ENCODE measurements at places on chromosomes 2 and 18.

- DNase-seq, result no peak
Measured at GRCh38 chr2:198471291-198471690, 666.9 kb downstream of the PLCL1 start.

DNA sequence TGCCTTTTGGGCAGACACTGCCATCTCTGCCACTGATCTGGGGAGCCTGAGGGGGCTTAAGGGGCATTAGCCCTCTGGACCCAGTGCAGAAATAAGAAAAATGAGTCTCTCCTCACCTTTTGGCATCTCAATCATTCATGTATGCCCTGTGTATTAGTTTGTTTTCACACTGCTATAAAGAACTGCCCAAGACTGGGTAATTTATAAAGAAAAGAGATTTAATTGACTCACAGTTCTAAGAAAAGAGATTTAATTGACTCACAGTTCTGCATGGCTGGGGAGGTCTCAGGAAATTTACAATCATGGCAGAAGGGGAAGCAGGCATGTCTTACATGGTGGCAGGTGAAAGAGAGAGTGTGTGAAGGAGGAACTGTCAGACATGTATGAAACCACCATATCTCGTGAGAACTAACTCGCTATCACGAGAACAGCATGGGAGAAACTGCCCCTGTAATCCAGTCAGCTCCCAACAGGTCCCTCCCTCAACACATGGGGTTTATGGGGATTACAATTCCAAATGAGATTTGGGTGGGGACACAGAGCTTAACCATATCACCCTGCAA, 21.5 kb downstream of the GKN2 start:
- no peak for DNase-seq

- DNase-seq, result no peak
Measured at GRCh38 chr2:183112577-183112976, 11.7 kb upstream of the NUP35 start.

DNA sequence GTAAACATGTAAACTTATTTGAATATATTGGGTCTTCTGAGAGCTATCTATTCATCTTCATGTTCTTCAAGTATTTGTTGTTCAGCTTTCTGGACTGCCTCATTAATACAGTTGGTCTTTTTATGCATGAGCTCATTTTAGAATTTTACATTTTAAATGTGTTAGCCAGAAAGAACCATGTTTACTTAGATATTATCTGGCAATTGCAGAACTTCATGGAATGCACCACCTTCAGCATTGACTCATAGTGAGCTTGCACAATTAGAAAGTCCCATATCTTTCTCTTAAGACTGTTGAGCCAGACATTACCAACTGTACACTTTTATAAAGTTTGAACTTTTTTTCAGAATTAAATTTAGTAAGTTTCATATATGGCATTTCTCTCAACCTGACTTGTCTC, 536.7 kb downstream of the RIT2 start:
- DNase-seq, result no peak

DNA sequence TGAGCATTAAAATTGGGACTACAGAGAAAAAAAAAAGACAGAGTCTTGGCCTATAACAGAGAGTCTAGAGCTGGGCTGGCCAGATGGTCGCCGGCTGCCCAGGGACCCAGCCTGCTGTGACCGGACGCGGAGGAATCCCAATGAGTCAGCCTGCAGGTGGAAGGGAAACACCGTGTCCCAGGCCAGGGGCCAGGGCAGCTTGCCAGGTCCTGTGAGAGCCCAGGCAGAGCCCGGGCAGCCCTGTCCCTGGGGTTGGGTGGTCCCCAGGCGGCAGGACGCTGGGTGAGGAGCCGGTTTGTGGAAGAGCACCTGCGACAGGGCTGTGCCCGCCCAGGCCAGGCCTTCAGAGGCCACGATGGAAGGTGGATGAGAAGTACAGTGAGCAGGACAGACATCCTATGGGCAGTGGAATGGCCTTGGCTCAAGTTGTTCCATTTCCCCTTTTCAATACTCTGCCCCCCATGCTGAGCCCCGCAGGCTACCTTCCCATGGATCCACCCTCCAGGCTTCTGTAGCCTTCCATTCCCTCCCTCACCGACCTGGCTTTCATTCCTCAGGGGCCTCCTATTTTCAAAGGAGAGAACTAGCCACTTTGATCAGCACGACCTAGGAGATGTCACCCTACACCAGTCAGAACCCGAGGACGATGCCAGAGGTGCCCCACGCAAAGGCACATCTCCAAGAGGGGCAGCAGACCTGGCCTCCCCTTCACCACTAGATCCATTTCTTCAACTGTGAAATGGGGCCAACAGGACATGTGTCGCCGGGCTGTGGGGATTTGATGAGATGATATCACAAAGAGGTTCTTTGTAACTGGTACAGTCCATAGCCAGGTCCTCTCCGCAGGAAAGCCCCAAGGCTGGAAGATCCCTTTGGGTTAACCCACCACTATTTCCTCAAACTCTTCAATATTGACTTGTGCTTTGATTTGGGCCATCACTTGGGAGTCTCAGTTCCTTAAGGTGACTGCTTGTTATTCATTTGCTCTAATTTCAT, 87.5 kb downstream of the POLR1A start:
- no peak for DNase-seq

DNA sequence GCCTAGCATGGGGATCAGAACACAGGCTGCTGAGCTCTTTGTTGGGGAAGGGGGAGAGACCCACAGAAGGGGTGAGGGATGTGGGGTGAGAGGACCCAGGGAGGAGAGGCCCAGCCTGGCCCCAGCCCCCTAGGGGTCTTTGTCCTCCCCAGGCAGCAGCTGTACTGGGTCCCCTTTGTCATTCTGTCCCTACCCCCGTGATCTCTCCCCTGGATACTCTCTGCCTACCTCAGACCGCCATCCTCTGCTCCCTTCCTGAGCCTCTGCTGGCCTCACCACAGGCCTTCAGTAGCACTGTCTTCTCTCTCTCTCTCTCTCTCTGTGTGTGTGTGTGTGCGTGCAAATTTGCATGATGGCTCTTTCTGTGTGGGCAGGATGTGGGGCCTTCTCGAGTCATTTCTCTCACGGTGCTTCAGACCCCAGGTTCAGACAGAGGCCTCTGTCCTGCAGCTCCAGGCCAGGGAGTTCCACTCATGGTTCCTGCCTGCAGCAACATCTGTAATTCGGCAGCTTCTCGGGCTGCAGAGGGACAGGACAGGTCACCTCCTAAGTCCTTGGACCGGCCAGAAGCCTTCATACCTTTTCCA, 1.4 kb downstream of the PSD4 start:
- DNase-seq, result no peak

DNA sequence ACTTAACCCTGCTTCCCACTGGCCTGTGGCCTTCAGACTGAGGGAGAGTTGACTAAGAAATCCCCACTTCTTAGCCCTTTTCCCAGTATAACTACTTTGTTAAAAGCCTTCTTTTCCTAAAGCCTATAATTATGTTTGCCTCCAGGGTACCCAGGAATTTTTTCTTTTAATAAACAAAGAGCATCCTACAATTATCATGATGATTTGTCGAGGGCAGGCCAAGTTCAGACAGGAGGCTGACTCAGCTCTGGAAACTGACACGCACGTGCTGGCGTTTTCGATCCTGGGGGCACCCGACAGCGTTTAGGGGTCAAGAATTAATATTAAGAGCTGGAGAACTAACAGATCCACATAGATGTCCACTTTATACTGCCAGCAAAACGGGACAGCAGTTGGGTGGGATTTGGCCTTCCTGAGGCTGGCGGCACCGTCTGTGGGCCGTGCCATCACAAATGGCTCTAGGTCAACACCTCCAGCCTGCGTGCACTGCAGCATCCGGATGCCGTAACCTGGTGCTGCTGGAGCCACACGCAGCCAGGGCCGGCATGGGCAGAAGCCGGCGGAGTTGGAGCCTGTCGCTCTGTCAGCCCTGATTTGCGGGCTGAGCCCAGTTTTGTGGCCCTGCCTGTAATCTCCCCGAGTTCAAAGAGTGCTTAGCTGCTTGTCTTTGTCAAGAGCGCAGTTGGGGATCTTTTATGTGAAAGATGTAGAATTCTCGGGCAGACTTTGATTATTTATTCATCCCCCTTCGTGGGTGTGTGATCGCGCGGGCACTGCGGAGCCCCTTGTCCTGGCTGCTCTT, 191.0 kb downstream of the GLI2 start:
- peak; percentile 72 for DNase-seq

DNA sequence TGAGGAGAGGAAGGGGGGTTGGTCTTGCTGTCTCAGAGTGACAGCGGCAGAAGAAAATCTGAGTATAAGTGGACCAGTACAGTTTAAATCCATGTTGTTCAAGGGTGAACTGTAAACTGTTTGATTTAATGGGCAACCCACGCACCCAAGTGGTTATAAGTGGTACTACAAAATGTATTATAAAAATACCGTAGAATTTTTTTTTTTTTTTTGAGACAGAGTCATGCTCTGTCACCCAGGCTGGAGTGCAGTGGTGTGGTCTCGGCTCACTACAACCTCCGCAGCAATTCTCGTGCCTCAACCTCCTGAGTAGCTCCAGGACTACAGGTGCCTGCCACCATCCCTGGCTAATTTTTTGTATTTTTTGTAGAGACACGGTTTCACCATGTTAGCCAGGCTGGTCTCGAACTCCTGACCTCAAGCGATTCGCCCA, 2.1 kb upstream of the CHCHD5 start:
- DNase-seq, result peak; percentile 64

DNA sequence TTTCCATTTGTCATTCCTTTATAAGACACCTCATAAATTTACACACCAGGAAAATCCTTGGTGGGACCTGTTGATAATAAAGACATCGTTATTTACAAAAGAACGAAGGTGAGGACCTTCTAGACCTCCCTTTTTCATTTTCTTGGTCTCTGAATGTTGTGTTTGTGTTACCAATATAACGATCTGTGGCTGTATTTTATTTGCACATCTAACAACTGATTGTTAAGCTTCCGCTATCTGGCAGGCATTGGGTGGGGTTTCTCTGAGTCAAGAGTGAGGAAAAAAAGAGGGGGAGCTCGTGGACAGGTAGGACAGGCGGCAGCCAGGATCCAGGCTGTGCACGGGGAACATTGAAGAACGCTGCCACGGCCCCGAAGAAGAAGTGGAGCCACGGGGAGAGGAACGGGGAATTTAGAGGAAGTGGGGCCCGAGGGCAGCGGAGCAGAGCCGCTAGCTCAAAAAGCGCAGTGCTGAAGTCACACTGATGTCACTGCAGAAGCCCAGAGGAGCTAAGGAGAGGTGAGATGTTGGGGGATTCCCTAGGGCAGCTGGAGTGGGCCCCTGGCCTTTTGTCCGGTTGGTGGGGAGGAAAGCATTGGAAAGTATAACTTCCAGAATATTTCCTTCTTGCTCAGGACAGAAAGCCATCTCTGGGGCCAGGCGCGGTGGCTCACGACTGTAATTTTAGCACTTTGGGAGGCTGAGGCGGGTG, 20.9 kb upstream of the DNMT3A start:
- DNase-seq, result no peak

DNA sequence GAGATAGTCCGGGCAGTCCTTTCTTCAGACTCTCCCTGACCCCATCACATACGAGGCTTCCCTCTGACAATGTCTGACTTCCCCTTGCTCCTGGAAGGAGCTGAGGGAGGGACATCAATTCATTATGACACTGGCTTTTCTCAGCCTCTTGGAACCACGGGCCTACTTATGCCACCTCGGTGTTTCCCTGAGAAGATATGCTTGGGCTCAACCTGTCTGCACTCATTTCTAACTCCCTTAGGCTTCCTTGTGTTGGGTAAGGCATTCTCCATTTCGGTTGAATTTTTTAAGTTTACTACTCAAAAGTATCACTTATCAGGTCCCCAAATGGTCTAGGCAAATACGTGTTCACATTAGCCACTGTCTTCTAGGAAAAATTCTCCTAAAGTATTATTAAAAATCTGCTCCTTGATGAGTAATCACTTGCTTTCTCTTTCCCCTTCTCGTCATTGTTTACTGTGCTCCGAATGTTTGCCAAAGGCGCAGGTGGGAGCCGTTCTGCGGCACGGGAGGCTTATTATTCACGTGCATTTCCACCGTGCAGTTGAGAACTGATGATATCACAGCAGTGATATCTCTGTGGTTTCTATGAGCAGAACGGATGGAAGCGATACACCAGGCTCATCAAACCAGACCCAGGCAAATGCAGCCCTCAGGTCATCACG, 33.1 kb downstream of the ARL4C start:
- DNase-seq, result no peak

DNA sequence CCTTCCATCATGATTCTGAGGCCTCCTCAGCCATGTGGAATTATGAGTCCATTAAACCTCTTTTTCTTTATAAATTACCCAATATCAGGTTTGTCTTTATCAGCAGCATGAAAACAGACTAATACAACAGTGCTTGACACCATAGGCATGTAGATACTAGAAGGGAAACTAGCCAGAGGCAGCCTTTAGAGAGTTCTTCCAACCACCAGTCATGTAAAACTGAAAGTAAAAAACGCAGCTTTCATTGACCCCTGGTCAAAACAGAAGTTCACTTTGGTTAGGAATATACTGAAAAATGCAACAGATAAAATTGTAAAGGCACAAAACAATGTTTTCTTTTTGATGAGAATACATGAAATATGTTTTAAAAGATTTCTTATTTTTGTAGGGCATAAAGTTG, 122.8 kb upstream of the L3MBTL4 start:
- no peak for DNase-seq

GRCh38 chr2:30666266-30666874, 140.9 kb downstream of the CAPN13 start:
- DNase-seq, result peak; percentile 99

- DNase-seq, result no peak
Measured at GRCh38 chr2:223856021-223856420, 18.6 kb upstream of the AP1S3 start.

- peak; percentile 62 for DNase-seq
Measured at GRCh38 chr18:63823516-63824219, 48.5 kb downstream of the SERPINB7 start.

DNA sequence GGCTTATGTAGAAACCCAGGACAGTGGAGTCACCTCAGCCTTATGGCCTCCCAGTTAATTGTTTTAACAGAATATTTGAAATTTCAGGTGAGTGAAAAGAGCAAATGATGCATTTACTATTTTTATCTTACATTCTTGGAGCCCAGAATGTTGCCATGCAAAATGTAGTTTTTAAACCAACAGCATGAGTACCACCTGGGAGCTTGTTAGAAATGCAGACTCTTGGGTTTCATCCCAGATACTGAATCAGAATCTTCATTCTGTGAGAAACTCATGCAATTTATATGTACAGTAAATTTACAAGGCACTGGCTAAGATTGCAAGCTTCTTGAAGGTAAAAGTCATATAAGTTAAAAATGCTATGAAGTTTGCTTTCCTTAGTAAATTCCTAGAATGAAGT, 654.5 kb upstream of the CDH2 start:
- no peak for DNase-seq

DNA sequence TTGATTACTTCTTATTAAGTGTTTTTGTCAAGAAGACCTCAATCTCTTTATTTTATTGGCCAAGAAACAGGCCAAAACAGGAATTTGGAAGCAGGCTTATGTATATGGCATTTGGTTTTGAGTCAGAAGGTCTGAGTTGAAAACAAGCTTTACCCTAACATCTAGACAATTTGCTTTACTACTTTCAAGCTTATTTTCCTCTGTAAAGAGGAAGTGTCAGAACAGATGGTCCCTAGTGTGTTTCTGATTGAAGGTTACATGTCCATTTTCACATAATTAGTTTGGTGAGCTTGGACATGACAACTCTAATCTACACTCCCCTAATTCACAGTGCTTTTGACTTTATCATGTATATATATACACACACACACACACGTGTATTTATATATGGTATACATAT, 19.8 kb upstream of the MAP4K4 start:
- DNase-seq, result no peak
